ENCODE measurements at places on chromosomes 7 and 10.

GRCh38 chr7:25777969-25778708 lies 373.9 kb upstream of the NFE2L3 start:
- no peak for DNase-seq

DNA sequence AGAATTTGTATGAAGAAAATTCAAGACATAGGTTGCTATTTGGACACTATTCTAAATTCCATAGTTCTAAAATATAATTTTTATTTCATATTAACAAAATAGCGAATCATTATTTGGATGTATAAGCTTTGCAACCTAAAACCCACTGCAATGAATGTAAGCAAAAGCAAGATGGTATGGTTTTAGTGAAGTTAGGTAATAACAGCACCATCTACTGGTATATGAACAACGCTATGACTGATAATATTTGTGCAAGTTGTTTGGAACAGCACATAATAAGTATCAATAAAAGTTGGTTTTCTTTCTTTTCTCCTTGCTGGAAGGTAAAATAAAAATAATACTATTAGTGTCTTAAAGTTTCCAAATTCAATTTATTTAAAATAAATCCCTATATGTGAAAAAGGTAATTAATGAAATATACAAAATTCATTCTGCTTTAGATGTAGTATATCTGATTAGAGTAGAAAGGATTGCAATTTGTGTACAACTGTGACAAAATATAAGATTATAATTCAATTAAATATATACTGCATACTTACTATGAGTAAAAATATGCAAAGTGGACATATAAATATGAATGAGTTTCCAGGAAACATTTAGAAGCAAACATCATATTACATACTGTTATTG lies 79.0 kb upstream of the LSM8 start:
- DNase-seq = peak; percentile 36

- DNase-seq = no peak
These were observed 913 bp downstream of the ADCYAP1R1 start for GRCh38 chr7:31052841-31053601.

DNA sequence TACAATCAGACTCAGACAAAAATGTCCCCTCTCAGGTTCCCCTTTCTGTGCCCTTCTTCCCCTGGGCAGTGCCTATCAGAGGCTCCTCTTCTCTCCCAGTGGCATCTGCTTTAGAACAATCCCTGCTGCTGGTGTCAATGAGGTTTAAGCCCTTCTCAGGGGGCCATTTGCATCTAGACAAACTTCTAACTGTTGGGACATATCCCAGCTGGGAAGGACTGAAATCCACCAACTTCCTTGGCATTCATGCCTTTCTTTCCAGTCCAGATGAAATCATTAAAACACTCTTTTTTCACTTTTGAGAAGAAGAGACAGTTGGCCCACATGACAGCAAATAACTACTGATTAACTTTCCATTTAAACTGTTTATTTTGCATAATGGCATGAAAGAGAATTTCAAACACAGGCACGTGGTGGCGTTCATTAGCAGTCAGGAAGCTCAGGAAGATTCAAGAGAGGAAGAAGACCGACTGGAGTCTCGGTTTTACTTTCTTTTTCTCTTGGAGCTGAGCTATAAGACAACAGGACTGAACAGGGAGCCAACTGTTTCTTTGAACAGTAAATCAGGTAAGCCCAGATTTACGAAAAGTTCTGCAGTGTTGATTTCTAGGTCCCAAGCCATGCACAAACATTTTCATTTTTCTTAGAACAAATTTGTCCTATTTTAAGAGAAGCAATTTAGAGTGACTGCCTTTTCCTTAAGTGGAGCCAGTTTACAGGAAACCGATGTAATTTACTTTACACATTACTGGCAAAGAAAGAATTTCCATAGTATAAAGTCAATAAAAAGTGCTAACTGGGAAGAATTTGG lies at the start of gene GIMAP2:
TSS of gene GIMAP2 (plus strand) at position 488 of the 811 bp plus-strand sequence. CDS start 1,354 bp downstream, outside the sequence.
- DNase-seq = no peak

GRCh38 chr7:75631711-75632110 lies 107.0 kb downstream of the HIP1 start:
- DNase-seq = no peak

DNA sequence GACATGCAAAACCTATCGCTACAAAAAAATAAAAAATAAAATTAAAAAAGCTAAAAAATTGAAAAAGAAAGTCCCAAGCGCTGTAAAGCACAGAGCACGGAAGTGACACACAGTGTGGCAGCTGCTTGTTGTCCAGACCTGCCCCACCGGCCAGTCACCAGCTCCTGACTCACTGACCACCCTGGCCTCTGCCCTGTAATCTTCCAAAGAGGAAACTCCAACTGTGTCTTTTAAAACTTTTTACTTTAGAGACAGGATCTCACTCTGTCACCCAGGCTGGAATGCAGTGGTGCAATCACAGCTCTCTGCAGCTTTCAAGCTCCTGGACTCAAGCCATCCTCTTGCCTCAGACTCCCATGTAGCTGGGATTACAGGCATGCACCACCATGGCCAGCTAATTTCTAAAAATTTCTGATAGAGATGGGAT lies 23.6 kb downstream of the GNA12 start:
- peak; percentile 85 for DNase-seq

- no peak for DNase-seq
These were observed 82.5 kb upstream of the CAPZA2 start for GRCh38 chr7:116779931-116780330.

- DNase-seq = peak; percentile 43
These were observed 180.1 kb downstream of the RAPGEF5 start for GRCh38 chr7:22176791-22177412.

DNA sequence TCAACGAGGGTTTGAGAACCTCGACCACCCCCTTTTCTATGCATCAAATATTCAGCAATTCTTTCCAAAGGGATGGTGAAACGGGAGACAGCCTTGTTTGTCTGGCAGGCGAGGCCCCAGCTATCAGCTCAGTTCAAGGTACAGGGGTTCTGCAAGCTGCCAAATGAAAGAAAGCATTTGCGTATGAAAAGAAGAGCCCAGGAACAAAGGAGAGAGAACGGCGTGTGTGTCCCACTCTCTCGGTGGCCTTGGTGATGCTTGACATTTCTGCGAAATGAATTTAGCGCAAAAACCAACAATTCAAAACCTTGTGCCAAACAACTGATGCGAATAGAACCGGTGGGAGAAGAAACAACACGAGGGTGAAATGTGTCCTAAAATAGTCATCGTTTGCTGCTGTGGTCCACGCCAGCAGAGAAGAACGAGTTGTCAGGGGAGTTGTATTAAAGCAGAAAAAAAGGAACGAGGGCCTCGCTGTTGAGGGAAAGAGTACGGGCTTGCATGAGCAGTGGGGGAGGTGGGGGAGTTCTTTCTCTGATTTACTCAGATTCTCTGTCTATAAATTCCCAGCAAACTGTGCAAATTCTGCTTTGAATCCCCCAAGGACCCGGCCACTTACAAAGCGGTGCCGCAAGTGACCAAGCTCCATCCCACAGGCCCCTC lies 97.7 kb downstream of the TMEM130 start:
- no peak for DNase-seq

DNA sequence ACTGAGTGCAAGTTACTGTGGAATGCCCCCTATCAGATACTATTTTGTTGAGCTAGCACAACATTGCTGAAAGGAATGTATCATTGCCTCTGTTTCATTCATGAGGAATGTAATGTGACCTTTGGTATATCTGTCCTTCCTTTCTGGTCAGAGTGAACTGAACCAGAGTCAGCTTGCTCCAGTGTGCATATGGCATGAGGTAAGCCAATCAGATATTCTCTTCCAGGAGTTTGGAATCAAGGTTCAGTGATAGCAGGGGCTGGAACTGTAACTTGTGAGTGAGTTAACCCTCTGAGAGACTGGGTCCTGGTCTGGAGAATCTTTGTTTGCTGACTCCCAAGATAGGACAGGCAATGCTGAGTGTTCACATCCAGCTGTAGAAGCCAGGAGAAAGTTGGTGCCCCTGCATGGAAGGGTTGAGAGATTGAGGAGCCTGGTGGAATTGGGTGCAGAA lies 45.3 kb upstream of the OSBPL3 start:
- peak; percentile 81 for DNase-seq

- DNase-seq = no peak
These were observed 74.9 kb upstream of the PCBD1 start for GRCh38 chr10:70963271-70963670.

DNA sequence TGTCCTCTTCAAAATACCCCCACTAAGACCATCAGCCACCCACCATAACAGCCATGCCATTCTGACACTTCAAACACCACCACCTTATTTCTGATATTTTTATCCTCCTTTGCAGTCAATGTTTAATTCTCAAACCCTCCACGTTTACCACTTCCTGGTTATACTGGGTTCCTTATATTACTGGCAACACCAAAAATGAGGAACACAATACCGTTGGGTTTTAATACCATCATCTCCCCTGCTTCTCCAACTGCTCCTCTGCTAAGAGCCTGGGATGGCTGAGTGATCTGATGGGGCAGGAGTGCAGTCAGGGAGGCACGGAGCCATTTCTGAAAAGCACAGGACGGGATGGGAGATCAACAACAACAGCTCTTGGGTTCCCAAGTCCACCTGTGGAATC lies 140.5 kb downstream of the CHCHD3 start:
- DNase-seq = no peak

DNA sequence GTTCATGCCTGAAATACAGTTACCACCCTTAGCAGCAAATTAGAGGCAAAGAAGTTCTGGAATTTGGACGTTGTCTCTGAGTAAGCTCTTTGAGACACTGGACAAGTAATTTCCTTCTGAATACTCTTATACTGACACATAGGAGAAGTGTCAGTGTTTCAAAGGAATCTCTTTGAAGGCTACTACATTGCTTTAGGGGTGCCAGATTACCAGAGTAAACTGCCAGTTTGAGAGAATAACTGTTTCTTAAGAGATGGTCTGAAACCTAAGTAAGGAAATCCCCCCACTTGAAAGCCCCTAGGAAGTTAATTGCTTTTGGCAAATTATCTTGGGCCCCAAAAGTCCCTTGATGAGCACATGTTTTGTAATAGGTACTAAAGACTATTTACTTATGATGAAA lies 3.4 kb downstream of the FAS start:
- DNase-seq = peak; percentile 33

DNA sequence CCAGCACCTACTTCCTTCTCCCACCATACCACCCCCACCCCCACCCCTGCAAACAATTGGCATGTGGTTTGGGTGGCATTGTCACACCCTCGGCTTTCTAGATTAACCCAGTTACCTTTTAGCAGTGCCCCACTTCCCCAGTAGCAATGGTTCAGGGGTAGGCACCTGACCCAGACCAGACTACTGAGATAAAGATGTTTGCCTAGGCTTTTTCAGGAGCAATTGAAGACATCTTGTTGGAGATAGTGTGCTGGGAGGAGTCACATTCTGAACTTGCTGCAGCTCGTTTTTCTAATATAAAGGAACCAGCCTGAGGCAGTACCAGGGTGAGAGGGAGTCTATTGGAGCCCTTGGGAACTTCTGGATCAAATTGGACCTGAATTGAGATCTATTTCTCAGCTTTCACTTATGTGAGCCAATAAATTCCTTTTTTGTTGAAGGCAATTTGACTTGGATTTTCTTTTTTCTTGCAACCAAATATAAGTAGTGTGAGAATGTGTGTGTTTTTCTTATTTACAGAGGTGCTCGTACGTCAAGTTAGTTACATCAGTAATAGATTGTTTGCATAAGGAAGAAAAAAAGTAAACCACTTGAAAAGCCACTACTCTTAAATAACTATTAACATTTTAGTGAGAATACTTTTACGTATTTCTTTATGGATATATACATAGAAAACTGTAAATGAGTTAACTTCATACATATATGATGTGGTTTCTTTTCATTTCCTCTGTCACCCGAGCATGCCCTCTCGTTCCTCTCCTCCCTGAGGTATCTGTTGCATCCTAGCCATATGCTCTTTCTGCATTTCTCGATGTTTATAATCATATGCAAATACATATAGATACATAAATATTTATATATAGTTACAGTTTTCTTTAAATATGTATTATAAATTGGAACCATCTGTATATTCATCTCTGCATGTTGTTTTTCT lies 38.0 kb downstream of the RAB18 start:
- no peak for DNase-seq

GRCh38 chr7:156064971-156065386 lies 252.7 kb upstream of the SHH start:
- DNase-seq = peak; percentile 60

DNA sequence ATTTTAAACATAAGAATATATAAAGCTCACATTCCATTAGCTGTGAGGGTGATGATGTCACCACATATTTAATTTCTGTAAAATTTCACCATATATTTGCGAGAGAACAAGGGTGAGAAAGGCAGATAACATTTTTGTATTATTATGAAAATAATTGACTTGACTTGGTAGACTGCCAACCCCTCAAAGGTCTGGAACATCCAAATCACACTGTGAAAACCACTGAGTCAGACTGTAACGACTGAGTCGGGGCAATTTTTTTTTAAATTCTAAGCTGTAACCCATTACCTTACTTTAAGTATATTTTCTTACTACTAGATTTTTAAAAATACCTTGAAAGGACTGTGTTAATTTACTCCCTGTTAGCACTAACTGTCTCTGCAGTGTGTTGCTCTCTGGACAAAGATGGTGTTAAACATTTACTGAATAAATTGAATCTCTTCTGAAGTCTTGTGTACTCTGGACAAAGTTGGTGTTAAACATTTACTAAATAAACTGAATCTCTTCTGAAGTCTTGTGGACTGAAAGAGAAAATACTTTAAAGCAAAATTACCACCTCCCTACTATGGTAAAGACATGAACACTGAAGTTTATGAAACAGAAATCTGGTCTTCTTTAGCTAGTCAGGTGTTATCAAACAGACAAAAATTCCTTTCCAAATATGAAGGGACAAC lies 14.1 kb downstream of the PDZD8 start:
- peak; percentile 18 for DNase-seq

- no peak for DNase-seq
These were observed 7.2 kb downstream of the GCC1 start for GRCh38 chr7:127578036-127578684.

DNA sequence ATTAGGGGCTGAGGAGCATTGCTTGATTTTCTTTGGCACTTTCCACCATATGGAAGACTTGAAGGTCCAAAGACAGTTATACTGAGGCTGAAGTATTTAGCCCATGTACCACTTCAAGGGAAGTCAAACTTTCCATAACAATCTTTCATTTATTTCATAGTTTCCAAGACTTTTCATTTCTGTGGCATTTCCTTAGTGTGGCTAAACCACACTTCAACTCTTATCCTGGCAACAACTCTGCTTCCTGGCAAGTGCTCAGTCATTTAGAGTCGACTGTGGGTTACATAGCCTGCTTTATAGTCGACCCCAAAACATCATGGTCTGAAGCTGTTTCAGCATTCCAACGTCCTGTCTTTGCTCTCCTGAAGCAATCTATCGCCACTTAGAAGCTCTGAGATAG lies 343.0 kb upstream of the SEMA3D start:
- no peak for DNase-seq

GRCh38 chr10:3524086-3524960 lies 260.7 kb downstream of the KLF6 start:
- DNase-seq = no peak

GRCh38 chr7:151382079-151382885 lies 27.6 kb downstream of the WDR86 start:
- DNase-seq = no peak
